ENCODE measurements at places on chromosomes 1 and 21.

DNA sequence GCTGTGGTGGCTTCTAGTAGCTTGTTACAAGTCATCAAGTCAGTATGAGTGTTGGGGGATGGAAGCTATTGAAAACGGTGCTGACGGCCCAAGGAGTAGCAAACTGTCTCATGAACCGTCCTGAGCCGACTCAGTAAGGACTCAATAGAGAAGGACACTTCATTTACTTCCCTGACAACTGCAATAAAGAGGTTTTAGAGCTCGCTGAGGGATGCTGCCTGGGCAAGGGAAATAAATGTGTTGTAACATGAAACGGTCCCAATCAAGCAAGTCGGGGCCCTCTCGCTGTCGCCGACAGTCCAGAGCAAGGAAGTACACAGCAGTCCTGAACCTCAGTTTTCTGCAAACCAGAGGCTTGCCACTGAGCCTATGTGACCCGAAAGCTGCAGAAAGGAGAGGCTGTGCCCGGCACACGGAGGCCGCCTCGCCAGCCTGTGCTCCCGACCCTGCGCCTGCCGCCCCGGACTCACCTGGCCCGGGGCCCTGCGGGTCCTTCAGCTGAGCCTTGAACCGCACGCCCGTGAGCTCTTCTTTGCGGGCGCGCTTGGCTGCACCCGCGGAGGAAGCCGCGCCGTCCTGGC, 423 bp downstream of the URB1 start:
- DNase-seq = no peak

DNA sequence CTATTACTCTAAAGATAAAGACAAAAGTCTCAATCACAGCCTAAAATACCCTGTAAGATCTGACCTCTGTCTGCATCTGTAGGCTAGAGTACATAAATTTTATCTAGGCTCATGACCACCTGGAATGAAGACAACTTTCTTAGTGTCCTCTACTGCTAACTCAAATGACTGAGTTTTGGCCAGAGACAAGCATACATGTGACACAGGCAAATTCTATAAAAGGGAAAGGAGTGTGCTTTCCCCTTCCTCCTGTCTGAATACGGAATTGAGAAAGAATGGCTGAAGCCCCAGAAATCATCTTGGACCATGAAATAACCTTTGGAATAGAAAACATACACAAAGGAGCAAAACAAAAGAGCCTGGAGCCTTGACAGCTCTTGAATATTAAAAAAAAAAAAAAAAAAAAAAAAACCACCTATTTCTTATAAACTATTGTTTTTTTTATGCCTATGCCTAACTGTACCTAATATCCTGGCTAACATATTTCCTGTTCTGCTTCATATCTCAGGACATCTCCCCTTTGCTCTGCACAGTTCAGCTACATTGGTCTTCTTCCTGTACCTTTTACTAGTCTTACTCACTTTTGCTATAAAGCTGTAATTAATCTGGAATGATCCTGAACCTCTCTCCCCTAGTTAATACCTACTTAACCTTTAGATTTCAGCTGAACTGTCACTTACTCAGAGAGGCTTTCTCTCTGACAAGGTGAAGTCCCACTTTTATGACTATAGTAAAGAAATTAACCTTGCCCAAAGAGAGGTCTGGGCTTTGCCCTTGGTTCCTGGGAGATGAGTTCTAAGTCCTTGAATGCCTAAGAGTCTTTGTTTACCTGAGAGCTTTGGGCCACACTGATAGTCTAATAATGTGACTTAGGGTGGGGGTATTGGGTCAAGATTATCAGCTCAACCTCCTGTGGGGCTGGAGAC, 16.1 kb downstream of the UCHL5 start:
- DNase-seq = no peak

- DNase-seq = no peak
Measured at GRCh38 chr1:160629286-160630210, 17.3 kb downstream of the SLAMF1 start.

DNA sequence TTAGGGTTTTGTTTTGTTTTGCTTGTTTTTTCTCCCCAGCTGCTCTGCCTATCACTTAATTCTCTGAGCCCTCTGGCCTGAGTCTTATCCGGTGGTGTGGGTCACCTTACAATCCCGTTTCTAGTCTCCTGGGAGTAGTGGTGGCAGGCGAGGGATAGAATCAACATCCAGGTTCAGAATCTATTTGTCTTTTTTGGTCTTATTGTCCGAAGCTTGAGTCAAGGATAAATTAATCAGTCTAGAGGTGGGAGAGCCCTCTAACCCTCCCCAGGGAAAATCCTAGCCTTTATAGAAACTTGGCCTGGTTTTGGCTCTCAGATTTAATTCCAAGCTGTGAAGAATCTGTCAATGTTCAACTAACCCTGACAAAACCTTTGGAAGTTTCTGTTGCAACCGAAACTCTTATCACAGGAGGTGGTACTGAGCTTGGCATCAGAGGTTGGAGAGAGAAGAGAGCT, 246.3 kb downstream of the FGGY start:
- peak; percentile 88 for DNase-seq

DNA sequence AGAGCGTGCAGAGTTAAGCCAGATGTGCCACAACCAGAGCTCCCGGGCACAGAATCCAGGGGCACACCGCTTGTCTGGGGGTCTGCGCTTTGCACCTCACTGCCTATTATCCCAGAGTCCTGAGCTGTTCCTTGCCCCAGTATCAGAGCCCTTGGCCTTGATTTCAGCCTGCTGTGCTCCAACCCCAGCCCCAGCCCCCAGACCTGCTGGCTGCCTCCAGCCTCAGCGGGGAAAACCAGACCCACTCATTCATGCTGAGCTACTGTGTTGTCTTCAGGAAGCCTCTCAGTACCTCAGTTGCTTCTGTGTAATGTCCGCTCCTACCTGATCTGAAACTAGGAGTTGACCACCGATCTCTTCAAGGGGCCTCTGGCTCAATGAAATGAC, 1.1 kb downstream of the IKBKE start:
- no peak for DNase-seq

DNA sequence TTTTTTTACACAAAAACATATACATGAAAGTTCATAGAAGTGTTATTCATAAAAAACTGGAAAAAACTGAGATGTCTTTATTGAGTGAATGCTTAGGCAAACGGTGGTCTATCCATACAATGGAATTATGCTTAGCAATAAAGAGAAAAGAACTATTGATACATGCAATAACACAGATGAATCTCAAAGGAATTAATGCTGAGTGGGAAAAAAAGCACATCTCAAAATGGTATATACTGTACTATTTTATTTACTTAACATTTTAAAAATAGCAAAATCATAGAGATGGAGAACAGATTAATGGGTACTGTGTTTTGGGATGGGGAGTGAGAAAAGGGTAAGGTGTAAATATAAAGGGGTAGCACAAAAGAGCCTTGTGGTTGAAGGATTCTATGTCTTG, 29.8 kb downstream of the METTL18 start:
- DNase-seq = no peak

DNA sequence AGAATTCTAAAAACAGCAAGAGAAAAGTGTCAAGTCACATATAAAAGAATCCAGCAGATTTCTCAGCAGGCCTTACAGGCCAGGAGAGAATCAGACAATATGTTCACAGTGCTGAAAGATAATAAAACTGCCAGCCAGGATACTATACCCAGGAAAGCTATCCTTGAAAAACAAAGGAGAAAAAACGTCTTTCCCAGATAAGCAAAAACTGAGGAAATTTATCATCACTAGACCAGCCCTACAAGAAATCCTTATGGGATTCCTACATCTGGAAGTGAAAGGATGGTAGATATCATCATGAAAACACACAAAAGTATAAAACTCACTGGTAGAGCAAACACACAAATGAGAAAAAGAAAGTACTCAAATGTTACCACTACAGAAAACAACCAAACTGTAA, 25.2 kb upstream of the UTS2 start:
- DNase-seq = no peak

GRCh38 chr1:108897865-108898720, 21.3 kb downstream of the GPSM2 start:
- peak; percentile 72 for DNase-seq

DNA sequence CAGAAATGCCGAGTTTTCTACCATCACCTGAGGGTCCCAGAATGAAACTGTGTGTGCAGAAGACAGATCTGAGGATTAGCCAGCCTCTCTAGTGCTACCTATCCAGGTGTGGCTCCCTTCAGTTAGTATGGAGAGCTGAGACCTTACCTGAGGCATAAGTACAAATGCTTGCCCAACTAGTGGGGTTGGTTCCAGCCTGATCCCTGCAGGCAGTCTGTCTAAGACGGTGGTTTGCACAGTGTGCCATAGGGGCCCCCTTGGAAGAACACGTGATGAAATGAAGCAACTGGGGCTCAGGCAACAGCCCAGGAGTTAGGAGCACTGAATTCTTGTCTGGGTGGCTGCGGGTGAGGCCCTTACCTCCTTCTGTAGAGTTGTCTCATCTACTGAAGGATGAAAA, 15.6 kb downstream of the S100A7A start:
- DNase-seq = no peak

DNA sequence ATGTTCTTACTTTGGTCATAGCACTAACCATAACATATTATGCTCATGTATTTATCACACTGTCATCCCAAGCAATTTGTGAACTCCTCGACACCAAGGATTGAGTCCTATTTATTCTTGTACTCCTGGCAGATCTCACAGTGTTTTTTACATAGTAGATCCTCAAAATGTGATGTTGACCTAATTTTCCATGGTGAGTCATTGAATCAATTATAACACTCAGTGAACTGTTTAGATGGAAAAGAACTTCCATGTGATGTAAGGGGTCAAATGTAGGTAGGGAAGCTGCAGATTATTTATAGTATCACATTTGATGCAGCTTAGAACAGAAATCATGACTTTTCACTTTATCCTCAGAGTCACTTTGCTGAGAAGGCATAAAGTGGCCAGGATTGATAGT, 281.9 kb upstream of the ADAMTS5 start:
- DNase-seq = peak; percentile 56

DNA sequence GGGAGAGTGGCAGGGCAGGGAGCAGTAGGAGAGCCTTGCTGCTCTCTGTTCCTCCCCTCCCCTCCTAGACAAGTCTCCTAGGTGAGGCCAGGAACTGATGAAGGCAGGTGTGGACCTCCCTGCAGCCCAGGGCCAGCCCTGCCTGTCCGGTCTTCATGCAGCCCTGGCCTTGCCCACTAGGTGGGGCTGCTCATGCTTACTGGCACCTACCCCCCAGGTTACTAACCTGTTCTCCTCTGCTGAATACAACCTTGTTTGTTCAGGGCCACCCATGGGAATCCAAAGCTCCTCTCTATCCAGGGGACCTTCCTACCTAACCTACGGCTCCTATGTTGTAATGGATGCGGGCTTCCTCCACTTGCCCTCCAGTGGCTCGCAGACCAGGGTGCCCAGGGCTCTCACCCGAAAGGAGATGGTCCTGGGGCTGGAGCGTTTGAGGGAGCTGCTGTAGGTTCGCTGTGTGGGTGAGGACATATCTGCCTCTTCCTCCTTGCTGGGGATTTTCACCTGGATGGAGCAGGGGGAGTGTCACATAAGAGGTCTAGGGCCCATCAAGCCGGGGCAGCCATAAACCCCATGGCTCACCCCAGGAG, 7.9 kb upstream of the TNNT2 start:
- DNase-seq = peak; percentile 33

DNA sequence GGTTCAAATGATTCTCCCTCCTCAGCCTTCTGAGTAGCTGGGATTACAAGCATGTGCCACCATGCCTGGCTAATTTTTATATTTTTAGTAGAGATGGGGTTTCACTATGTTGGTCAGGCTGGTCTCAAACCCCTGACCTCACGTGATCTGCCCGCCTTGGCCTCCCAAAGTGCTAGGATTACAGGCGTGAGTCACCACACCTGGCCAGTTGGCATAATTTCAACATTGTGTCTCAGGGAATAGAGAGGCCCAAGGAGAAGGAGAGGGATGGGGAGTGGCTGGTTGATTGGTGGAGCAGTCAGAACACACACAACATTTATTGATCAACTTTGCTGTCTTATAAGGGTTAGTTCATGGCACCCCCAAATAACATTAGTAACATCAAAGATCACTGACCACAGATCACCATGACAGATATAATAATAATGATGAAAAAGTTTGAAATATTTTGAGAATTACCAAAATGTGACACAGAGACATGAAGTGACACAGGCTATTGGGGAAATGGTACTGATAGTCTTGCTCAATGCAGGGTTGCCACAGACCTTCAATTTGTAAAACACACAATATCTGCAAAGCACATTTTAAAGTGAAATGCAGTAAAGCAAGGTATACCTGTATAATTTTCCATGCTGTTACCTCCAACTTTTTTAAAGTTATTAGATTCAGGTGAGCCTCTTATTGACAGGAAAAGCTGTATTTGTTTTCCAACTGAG, 15.8 kb upstream of the CYB5R1 start:
- peak; percentile 52 for DNase-seq

Measured in LHCN-M2 (cell line).